Left colon (tissue), 2 donors: ENCODE measurements at places on chromosomes 7 and 10. TPM values are rescaled to one million over a fixed set of nuclear protein-coding genes. Genes with fewer than 3 reads are reported as not detected.
A peak's percentile ranks its signal among the peaks of the same experiment; 100 is the strongest.

- DNase-seq = no peak
Measured at GRCh38 chr10:111874576-111874975, 309.0 kb downstream of the GPAM start.

- DNase-seq = no peak
Measured at GRCh38 chr7:102042016-102042656, 224.7 kb downstream of the CUX1 start.

- no peak for DNase-seq
Measured at GRCh38 chr7:135111379-135111778, 36.5 kb upstream of the TMEM140 start.

C10orf62 gene
- not detected for total RNA-seq

PAPOLB gene
- total RNA-seq = not detected

- no peak for DNase-seq
Measured at GRCh38 chr7:81624650-81625631, 144.9 kb downstream of the HGF start.

DNA sequence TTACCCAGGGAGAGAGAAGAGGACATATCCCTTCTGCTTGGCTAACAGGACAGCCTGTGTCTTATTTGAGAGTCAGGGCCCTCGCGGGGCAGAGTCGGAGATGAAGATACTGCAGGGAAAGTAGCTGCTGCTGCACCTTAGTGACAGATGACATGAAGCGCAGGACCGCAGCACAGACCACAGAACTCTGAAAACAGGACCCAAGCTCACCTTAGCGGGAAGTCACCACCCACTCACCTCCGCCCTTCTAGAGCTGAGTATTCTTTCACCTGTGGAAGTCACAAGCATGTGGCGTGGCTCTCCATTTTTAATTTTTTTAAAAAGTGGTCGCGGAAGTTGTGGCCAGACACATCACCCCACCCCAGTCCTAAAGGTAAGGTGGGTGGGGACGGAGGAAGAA, 191.4 kb downstream of the FAM107B start:
- peak; percentile 54 for DNase-seq

EPHA1 gene
- total RNA-seq = 25.1 TPM

OR2A12 gene
- not detected for total RNA-seq

DNA sequence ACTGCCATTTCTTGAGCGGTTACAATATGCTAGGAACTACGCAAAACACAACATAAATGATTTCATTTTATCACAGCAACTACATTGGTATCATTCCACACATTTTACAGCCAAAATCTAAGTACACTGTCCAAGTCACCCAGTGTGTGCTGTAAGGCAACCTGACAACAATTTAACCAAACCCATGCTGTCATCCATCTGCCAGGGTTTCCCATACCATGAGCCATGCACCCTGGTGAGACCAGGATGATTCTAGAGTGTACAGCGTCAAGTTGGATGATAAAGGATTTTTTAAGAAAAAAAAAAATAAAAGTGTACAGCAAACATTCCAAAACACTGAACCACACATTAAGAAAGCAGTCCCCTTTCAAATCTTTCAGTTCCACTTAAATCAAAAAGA, 52.9 kb downstream of the PIK3AP1 start:
- DNase-seq = no peak

MALRD1 gene
- total RNA-seq = 0.15 TPM

SYCE1 gene
- not detected for total RNA-seq

DNA sequence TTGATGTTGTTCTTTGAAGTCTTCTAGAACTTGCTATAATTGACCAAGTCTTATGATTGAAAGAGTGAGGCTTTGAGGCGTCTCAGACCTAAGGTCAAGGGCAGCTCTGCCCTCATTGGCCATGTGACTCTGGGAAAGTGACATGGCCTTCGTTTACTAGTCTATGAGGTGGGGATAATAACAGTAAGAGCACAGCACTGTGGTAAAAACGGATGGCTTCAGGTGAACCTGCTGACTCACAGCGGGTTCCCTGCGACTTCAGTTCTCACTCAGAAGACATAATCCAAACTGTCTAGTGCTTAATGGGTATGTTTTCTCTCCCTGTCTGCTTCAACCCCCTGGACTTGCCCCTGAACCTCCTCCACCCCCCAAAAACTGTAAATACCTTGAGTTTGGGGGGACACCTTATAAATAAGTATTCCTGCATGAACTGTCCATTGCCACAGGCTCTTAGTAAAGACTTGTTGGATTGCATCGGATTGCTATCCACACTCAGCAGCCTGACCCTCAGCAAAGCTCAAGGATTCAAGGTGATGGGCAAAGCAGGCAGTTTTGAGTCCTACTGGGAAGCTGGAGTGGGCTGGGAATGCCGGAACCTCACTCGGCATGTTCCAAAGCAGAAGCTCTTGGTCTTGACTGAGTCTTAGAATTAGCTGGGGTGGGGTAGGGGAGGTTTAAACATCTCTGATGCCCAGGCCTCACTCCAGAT, 304.6 kb downstream of the KLF6 start:
- no peak for DNase-seq

- no peak for DNase-seq
Measured at GRCh38 chr10:13877154-13877909, 290.6 kb downstream of the PRPF18 start.

GRCh38 chr10:113038183-113038582, 88.1 kb downstream of the TCF7L2 start:
- DNase-seq = no peak

- no peak for DNase-seq
Measured at GRCh38 chr10:104434601-104435000, 81.0 kb downstream of the CFAP58 start.

GPR26 gene
- not detected for total RNA-seq

- DNase-seq = no peak
Measured at GRCh38 chr7:158810846-158811245, 18.5 kb downstream of the ESYT2 start.

DNA sequence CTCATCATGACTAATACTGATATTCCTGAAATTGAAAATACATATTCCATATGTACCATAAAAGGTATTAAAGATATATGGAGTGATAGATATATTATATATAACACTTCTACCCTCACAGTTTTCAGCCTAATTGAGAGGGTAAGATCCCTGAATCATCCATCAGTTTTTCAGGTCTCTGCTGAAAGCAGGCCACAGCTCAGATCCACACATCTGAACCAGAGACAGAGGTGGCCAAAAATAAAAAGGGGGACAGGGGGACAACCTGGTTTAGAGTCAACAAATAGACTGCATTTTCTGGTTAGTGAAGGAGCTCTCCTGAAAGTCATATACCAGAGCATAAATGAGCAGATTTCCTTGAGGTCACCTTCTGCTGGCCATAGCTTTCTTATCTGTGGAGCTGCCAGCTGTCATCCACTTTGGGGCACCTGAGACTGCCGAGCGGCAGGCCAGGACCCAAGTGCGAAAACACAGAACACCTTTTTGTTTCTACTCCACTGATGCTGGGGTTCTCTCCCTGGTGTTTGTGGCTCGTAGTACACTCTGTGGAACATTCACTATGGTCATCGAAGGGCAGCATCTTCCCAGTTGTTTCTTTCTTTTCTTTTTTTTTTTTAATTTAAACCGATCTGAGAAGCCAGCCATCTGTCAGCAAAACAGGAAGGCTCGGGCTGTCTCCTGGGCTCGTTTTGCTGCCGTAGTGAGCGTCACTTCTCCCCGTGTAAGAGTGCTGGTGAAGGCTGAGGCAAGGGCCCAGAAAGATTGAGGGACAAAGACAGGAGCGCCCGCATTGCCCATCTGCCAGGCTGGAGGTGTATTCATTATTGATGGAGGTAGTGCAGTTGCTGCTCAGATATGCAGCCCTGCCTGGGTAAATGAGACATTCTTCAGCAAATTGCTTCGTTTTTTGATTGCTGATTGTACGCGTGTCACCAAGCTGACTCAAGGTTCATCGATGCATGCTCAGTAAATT, 13.5 kb downstream of the IKZF1 start:
- DNase-seq = peak; percentile 25

DNA sequence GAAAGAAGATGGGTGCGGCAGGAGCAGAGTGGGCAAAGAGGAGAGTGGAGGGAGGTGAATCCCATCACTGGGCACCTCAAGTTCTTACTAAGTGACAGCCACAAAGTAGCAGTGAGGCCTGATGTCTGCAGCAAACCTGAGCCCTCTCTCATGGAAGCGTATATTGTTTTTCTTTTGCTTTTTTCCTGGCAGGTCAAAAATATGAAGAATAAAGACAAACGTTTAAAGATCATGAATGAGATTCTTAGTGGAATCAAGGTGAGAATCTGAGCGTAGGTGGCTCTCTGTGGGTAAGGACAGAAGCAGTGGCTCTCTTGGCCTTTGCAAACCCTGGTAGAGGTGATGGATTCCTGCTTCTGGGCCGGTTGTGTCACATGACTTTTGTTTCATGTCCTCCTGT, 22.8 kb downstream of the ABCC2 start:
- no peak for DNase-seq

NEUROD6 gene
- total RNA-seq = not detected

CYP2E1 gene
- total RNA-seq = 0.67 TPM

- no peak for DNase-seq
Measured at GRCh38 chr7:43944286-43944685, 18.1 kb downstream of the UBE2D4 start.

GRCh38 chr10:86942441-86943315, 14.7 kb downstream of the MMRN2 start:
- DNase-seq = no peak

GRCh38 chr10:69397972-69398371, 18.7 kb downstream of the TACR2 start:
- DNase-seq = no peak

- no peak for DNase-seq
Measured at GRCh38 chr7:158572000-158572828, 15.4 kb downstream of the PTPRN2 start.

INA gene
- 0.78 TPM for total RNA-seq

GRCh38 chr7:100483722-100484672, at the start of gene NYAP1:
Gene NYAP1 (plus strand): TSS chr7:100483927. CDS start chr7:100485312, 1,385 bp downstream.
- peak; percentile 73 for DNase-seq

DNA sequence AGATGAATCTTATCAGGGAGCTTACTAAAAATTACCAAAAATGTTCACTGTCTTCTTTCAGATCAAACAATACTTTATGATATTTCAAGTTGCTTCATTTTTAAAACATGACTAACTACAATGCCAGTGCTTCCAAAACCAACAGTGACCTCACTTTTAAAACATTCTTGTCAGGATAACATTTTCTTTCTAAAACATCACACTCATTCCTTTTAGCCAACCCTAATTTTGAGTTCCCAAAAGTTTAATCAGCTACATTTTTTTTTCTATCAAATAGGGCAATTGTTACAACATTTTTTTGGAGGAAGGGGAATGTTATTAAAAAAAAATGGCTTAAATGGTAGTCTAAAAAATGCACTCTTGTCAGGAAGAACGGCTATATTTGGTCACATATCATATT, 37.3 kb downstream of the RTKN2 start:
- DNase-seq = no peak

- DNase-seq = no peak
Measured at GRCh38 chr10:11194859-11195586, 177.4 kb downstream of the CELF2 start.
